ENCODE measurements at places on chromosomes 13 and 19.

GRCh38 chr19:51458051-51458645, at the start of gene SIGLEC8:
SIGLEC8 (minus strand) TSS chr19:51458454; CDS start chr19:51458387, 67 bp downstream.
- DNase-seq, result no peak

DNA sequence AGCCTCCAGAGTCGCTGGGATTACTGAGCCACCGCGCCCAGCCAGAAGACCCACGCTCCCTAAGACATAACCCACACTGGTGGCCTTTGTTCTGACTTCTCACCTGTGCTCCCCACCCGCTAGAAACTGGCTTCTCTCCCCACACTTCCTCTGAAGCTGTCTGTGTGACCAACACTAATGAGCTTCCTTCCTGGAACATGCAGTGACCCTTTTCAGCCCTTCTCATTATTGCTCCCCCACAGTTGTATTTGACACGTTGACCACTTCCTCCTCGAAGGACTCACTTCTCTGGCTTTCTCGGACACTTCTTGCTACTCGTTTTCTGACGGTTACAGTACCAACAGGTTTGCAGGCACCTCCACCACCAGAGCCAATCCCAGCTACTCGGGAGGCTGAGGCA, 10.9 kb downstream of the NCR1 start:
- no peak for DNase-seq

DNA sequence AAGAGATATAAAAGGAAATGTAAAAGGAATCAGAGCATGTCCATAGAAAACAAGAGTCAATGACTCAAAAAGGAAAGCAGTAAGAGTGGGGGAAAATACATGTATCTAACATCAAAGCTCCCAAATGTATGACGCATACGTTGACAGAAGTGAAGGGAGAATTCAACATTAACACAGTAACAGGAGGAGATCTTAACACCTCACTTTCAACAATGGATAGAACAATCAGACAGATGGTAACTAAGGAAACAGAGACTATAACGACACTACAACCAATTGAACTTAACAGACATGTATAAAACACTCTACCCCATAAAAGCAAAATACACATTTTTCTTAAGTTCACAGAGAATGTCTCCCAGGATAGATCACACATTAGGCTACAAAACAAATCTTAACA, 774.8 kb upstream of the ARGLU1 start:
- DNase-seq, result no peak

GRCh38 chr19:17576758-17577456, 21.5 kb downstream of the COLGALT1 start:
- no peak for DNase-seq

- no peak for DNase-seq
These were observed 15.2 kb downstream of the KLF5 start for GRCh38 chr13:73074014-73074413.

DNA sequence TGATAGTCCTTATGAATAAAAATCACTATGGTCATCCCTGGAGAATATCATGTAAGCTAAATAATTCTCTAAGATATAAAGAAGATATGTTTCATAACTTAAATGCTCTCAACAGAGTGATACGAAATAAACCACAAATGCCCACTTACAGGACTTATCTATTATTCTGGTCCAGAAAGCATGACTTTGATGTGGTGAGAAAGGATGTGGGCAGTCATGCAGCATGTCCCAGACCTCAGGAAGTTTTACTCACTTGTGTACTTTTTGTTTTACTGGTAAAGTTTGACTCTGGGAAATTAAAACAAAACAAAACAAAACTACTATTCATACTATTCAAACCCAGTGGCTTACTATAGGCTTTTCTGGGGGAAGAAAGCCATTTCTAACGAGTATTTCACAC, 483.2 kb upstream of the SLITRK6 start:
- DNase-seq, result no peak

DNA sequence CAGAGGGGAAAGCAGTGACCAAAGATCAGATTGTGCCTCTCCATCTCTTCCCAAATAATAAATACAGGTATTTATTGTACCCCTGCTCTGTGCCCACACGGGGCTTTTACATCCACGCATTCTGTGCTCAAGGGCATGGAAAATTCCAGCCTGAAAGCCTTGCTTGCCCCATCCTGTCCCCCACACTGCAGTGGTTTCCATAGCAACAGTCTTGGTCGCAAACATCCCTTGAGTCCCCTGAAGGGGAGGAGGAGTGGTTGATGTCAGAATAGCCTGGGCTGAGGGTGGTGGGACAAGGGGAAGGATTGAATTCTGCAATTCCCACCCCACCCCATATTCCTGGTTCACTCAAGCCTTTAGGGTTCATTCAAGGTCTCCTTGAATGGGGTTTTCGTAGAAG, 41.0 kb upstream of the USP29 start:
- no peak for DNase-seq

GRCh38 chr13:97141097-97141496, 81.0 kb upstream of the MBNL2 start:
- DNase-seq, result no peak

DNA sequence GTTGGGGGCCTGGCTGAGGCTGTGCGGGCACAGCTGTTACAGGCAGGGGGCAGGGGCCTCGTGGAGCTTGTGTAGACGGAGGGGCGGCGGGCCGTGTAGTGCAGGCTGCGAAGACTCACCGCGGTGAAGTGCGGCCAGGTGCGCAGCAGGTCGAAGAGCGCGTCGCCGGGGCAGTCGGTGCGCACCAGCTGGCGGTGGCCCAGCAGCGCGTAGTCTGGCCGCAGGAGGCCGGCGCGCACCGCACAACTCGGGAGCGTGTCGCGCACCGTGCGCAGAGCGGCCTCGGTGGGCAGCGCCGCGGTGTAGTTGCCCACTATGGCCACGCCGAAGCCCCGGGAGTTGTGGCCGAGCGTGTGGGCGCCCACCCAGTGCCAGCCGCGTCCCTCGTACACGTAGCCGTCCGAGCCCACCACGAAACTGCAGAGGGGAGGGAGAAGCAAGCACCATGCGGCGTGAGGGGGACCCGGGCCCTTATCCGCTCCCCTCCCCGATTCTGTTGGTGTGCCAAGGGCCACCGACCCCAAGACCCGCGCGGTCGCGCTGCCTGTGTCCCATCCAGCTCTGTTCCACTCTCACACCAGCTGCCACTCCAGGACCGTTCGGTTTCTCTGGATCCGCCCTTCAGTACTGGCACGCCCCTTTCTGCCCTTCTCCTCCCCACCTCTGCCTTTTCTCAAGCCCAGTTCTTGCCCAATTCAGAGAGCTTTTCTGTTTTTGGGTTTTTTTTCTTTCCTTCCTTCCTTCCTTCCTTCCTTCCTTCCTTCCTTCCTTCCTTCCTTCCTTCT, 5.4 kb upstream of the RASAL3 start:
- DNase-seq, result no peak

GRCh38 chr19:6216996-6217751, 62.6 kb downstream of the MLLT1 start:
- no peak for DNase-seq

DNA sequence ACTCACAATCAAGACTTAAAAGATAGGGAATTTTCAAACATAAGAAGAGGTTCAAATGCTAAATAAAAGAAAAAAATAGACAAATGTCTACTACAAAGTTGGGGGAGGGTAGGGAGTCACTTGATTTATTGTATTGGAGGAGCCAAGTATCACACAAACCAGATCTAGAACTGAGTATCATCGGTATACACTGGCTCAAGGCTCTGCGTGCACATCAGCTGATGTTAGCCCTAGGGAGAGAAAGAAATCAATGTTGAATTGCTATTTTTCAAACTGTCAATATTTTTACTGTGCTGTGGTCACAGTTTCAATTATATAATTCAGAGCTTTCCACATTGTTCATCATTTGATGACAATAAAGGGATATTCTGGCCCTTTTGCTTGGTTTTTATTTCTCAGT, 54.9 kb upstream of the RXFP2 start:
- no peak for DNase-seq

- DNase-seq, result no peak
These were observed 29.0 kb downstream of the ZNF20 start for GRCh38 chr19:12111176-12111575.

- DNase-seq, result no peak
These were observed 6.4 kb downstream of the KMT5C start for GRCh38 chr19:55345818-55346724.

DNA sequence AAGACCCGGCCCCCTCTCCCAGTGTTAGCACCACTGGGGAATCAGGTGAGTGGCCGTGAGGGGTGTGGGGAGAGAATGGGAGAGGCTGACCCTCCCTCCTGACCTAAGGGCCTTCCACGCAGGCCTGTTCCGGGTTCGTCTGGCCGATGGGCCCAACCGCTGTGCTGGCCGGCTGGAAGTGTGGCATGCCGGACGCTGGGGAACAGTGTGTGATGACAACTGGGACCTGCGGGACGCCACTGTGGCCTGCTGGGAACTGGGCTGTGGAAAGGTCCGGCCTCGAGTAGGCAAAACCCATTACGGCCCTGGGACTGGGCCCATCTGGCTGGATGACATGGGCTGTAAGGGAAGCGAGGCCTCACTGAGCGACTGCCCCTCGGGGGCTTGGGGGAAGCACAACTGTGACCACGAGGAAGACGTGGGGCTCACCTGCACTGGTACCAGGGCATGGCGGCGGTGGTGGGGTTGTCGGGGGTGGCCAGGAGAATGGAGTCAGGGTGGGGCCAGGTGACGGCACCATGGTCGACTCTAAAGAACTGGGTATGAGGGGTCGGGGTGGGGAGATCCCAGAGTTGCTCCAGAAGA, 12.2 kb downstream of the SSC5D start:
- DNase-seq, result no peak

DNA sequence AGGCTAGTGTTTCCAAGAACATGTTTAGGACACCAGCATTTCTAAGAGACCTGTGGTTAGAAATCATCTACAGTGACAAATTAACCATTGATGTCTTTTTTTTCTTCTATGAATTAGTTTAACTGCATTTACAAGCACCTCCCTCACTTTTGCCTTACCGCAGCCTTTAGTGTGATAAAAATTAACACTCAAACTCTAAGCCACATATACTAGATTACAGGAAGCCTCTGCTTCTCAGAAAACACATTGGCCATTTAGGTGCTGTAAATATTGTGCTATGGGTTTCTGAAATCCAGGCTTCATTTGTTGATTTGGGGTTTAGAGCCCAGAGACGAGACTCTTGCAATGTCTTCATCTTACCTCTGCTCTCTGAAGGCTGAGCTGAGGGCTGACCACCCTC, 34.6 kb upstream of the OLFM4 start:
- no peak for DNase-seq

DNA sequence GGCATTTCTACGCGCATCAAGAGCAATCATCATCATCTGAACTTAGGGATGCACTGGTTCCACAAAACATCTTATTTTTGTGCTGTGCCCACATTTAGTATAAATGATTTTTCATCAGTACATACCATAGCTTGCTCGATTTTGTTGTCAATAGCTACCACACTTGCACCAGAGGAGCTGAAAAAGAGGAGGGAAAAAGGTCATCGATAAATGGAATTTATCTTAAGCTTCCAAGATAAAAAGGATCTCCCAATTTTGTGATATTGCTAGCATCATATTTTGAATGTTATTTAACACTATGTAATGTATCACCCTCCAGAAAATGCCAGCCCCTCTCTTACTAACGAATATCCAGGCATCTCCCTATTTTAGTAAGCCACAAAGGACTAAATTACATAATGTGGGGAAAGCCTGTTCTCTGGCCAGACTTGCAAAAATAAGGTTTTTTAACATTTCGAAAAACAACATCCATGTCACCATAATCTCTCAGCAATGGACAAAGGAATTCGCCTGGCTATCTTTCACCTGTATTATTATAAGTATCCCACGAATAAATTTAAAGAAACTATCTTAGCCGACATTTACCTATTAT, 62.4 kb downstream of the SERP2 start:
- no peak for DNase-seq

- DNase-seq, result no peak
These were observed 45.8 kb downstream of the LRCH1 start for GRCh38 chr13:46598820-46599180.

DNA sequence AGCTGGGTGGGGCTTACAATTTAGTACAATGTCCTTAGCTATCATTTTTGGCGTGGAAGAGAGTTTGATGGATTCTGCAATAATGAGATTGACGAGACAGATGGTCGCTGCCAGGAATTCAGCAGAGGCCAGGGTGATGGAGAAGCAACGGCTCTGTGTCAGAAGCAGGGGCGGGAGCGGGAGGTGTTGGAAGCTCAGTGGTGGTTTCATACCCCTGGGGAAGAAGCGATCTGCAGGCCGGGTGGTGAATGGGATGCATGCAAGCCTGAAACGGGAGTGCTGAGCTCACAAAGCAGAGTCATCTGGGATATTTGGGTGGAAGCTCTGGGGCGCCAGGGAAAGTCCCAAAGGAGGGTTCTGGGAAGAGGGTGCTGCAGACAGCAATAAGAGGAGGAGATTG, 370.8 kb downstream of the ZNF536 start:
- DNase-seq, result no peak

Measured in T follicular helper cell (primary cell).